NCI-H2227 treated with DMSO at 0.1 percent for 48 hours (cell line): ENCODE measurements at places on chromosomes 3 and 15.
A peak's percentile ranks its signal among the peaks of the same experiment; 100 is the strongest.

- DNase-seq: no peak
These were observed 29.4 kb downstream of the ZNF589 start for GRCh38 chr3:48270306-48270705.

DNA sequence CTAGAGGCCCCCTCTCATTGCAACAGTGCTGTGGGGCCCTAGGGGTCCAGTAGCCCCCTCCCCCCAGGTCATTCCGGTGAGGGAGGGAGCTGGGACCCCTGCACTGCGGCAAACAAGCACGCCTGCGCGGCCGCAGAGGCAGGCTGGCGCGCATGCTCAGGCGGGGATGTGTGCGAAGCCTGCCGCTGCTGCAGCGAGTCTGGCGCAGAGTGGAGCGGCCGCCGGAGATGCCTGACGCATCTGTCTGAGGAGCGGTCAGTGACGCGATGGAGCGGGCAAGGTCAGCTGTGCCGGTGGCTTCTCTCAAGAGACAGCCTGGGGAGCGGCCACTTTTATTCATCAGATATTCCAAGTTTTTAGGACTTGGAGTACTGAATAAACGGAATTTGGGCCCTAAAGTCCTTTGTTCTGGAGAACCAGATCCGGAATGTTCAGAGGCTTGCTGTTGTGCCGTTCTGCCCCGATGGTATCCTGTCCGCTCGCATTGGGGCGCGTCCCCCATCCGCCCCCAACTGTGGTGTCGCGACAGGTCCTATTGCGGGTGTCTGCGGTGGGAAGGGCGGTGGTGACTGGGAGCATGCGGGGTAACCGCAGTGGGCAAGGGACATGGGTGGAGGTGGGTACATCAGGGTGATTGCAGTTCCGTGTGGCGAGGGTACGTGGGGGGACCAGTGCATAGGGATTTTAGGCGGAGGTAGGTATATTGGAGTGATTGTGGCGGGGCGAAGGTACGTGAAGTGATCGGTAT, at the start of the genes SNRPN and SNURF:
TSS of gene SNRPN (plus strand) at position 205 of the 748 bp plus-strand sequence. CDS start 19,467 bp downstream, outside the sequence.
TSS of gene SNURF (plus strand) at position 205 of the 748 bp plus-strand sequence. CDS start at position 267, 62 bp downstream.
- peak; percentile 5 for DNase-seq

DNA sequence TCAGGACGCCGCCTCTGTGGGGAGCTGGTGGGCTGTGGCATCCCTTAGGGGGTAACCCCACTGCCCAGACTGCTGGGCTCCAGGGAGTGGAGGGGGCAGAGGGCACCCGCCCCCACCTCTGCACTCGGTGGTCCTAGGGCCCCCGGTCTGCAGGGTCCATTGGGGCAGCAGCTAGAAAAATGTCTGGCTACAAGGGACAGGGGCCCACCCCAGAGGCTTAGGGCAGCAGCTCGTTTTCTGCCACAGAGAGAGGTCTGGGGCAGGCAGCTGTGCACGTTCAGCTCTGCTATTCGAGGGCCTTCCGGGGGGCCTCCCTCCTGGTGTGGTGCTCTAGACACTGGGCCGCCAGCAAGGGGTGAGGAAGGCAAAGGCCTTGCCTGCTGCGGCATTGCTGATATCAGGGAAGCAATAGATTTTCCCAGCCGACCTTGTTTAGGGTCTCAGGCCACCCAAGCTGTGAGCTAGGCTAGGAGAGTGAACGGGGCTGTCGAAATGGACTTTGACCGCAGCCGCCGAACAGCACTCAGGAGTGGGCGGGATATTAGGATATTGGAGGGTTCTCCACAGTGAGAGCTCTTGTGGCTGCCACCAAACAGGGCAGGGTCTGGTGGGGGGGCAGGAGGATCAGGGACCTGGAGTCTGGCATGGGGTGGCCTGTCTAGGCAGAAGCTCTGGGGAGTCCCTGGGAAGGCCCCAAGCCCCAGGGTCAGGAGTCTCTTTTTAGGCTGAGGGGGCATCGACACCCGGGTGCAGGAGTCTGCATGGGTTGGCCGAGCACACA, 61.4 kb upstream of the KLF13 start:
- DNase-seq: no peak

GRCh38 chr3:170414202-170414663, 4.4 kb upstream of the CLDN11 start:
- DNase-seq: peak; percentile 60

DNA sequence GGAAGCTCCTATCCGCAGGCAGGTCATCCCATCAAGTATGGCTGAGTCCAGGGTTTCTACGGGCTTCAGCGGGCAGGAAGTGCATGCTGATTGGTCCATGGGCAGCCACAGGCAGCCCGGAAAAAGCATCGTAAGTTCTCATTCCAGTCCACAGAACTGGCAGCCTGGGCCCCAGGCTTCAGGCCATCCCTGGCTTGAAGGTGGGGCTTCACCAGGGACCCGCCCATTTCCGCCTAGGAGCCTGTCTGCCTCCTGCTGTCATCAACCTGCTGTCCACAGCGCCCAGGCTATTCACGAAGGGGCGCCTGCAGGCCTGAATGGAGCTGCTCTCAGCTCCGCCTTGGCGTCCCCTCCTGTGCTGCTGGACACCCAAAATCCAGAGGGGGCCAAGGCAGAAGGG, 13.9 kb downstream of the PCYT1A start:
- no peak for DNase-seq

- no peak for DNase-seq
These were observed 16.8 kb downstream of the BCL2L10 start for GRCh38 chr15:52095597-52096262.

- DNase-seq: no peak
These were observed 190.0 kb downstream of the PLCH1 start for GRCh38 chr3:155554777-155555451.

DNA sequence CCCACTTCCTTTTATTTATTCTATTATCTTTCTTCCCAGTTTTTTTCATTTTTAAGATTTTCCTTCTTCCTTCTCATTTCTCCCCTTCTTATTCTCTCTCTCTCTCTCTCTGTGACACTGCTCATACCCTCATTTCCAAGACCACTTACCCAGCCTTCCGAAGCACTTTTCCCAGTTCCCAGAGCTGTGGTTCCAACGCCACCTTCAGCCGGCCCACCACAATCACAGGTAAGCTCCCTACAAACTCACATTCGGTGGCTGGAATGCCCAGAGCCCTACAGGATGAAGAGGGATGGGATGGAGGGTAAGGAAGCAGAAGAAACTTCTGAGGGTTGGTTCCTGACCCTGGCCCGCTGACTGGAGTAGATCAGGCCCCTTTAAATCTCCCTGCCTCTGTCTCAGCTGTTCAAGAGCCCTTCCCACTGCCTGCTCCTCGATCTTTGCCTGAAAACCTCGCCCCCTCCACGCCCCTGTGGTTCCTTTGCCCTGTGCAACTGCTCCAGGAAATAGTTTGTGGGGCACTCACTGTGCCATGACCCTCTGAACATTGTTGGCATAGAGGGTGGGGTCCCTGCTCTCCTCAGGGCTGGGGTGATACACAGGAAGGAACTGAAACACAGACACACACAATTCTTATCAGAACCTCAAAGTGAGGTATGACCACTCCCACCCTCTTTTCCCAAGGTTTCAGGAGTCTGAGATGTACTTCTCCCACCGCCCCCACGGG, 4.8 kb downstream of the LPCAT4 start:
- DNase-seq: no peak

DNA sequence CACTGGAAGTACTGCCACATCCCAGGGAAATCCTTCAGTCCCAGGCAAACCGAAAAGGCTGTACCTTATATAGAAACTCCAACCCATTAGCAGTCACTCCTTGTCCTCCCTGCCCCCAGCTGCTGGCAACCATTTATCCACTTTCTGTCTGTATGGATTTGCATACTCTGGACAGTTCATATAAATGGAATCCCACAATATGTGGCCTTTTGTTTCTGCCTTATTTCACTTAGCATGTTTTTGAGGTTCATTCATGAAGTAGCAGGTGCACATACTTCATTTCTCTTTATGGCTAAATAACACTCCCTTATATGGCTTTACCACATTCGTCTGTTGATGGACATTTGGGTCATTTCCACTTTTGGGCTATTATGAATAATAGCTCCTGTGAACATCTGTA, 51.6 kb upstream of the CMTM8 start:
- no peak for DNase-seq

DNA sequence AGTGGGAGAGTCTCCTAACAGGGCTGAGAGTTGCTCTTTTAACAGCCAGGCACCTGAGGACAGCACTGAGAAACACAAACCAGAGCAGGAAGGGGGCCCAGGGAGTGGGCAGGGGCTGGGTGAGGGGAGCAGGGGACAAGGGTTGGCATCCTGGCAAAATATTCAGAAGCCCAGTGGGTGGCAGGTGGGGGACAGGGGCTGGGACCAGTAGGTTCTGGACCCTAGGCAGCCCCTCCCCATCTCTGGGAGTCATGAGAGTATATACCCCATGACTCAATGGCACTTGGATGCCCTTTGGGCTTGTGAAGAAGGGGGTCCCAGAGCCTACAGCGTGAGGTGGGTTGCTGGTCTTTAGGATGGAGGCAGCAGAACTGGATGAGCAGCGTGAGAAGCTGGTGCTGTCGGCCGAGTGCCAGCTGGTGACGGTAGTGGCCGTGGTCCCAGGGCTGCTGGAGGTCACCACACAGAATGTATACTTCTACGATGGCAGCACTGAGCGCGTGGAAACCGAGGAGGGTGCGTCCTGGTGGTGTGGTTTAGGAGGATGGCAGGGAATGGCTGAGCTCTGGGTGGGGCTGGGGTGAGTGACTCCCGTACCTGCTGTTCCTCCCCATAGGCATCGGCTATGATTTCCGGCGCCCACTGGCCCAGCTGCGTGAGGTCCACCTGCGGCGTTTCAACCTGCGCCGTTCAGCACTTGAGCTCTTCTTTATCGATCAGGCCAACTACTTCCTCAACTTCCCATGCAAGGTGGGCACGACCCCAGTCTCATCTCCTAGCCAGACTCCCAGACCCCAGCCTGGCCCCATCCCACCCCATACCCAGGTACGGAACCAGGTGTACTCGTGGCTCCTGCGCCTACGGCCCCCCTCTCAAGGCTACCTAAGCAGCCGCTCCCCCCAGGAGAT, 24.2 kb downstream of the NBEAL2 start:
- DNase-seq: no peak

GRCh38 chr3:151085889-151086483, 522 bp downstream of the MED12L start:
- no peak for DNase-seq
